ENCODE measurements at places on chromosomes 13 and 19. TPM values are rescaled to one million over a fixed set of nuclear protein-coding genes. Genes with fewer than 3 reads are reported as not detected.

HSD17B14 gene
- total RNA-seq = 5.0 TPM

DNA sequence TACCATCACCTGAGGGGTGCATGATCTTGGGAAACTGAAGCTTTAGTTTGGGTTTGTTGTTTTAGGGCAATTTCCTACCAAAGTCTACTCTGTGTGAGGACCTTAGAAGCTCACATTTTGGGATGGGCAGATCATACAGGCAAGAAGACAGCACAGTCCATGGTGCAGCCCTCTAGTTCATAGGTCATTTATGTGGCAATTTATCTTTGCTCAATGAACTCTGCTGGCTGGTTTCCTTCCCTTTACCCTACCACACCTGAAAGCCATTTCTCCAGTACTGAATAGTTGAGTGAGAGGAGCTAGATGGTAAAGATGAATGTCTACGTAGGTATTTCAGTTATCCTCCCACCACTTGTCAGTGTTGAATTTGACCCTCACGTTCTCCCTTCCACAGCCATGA lies 87.5 kb upstream of the KLF12 start:
- no peaks in the 10 kb centered on the region for H3K36me3 ChIP-seq
- H3K4me3 ChIP-seq = no peak overlapping the region
- no peaks in the 10 kb centered on the region for H3K4me1 ChIP-seq
- H3K27me3 ChIP-seq = no peaks in the 10 kb centered on the region
- DNase-seq = no peak

DNA sequence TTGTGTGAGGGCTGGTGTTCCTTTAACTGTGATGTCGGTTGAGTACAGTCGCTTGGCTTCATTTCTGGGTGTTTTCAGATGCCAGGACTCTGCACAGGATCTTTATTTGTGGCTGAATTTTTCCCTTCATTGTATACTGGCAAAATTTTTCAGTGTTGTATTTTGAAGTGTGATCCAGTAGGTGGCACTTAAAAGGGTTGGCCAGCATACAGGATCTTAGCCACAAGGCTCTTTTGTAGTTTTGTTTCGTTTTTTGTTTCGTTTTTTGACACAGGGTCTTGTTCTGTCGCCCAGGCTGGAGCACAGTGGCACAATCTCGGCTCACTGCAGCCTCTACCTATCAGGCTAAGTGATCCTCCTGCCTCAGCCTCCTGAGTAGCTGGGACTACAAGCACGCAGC lies 8.7 kb downstream of the FCAR start:
- DNase-seq = no peak
- H3K36me3 ChIP-seq = no peaks in the 10 kb centered on the region
- no peaks in the 10 kb centered on the region for H3K27me3 ChIP-seq
- H3K4me1 ChIP-seq = peaks cover 7% of the 10 kb centered on the region

DNA sequence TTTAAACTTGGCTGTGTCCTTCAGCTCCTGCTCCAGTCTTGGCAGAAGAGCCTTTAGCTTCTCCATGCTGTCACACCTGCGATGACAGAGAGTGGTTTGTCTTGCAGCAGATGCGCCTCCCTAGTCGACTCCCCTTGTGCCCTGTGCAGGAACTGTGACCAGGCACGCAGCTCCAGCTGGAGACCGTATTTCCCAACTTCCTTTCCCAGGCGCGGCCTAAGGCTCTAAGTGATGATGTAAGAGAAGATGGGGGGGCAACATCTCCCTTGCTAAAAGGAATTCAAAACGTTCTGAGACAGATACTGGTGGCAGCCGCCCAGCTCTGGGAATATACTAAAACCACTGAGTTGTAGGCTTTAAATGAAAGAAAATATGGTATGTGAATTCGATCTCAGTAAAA lies 16.3 kb downstream of the DCUN1D2 start:
- H3K27ac ChIP-seq = no peak overlapping the region
- no peak overlapping the region for H3K4me3 ChIP-seq
- H3K36me3 ChIP-seq = peaks cover 39% of the 10 kb centered on the region
- peaks cover 2% of the 10 kb centered on the region for H3K4me1 ChIP-seq

KIR2DL1 gene
- not detected for total RNA-seq

DNA sequence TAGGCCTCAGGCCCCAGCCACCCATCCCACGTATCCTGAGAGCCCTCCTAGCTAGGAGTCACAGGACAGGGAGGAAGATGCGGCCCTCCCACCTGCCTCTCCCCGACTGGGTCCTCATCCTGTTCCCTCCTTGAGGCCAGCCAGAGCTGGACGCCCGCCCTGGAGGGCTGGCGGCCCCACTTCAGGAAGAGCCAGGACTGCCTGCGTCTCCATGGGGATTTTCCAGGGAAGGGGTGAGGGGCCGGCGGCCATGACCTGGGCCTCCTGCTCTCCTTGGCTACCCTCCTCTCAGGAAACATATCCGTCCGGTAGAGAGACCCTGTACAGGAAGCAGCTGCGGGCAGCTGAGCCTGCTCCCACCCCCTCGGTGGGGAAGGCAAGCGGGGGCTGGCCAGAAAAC lies 11.3 kb upstream of the PRKD2 start:
- peaks cover 15% of the 10 kb centered on the region for H3K36me3 ChIP-seq
- no peaks in the 10 kb centered on the region for H3K27me3 ChIP-seq
- no peak for DNase-seq
- no peak overlapping the region for H3K4me3 ChIP-seq
- no peaks in the 10 kb centered on the region for H3K4me1 ChIP-seq

KIR3DL1 gene
- total RNA-seq = not detected

ZNF649 gene
- 75.5 TPM for total RNA-seq

GRCh38 chr19:7788178-7788932 lies 25.3 kb downstream of the CLEC4M start:
- no peaks in the 10 kb centered on the region for H3K36me3 ChIP-seq
- H3K4me1 ChIP-seq = peaks cover 3% of the 10 kb centered on the region
- H3K27me3 ChIP-seq = peaks cover 56% of the 10 kb centered on the region
- no peak overlapping the region for H3K27ac ChIP-seq
- peak; percentile 59 for DNase-seq
- peak overlapping the region; percentile 75 for H3K4me3 ChIP-seq

DNA sequence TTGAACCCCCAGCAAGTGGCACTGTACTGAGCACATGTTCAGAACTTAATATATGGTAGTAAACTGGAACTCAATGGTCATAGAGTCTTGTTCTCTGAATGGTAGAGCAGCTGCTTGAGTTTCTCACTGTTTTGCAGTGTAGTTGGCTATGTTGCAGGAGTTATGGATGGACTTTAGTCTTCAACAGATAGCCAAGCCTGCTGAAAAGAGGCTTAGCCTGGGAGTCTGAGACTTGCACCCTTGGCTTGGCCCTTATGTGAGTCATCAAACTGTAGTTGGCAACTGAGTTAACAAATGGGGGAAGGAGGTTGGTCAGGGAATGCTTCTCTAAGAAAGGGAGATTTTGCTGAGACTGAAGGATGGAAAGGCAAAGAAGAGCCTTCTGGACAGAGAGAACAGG lies 62.5 kb downstream of the C13orf42 start:
- H3K36me3 ChIP-seq = no peaks in the 10 kb centered on the region
- DNase-seq = no peak
- no peaks in the 10 kb centered on the region for H3K4me1 ChIP-seq
- no peak overlapping the region for H3K4me3 ChIP-seq
- no peak overlapping the region for H3K27ac ChIP-seq
- H3K27me3 ChIP-seq = no peaks in the 10 kb centered on the region

DNA sequence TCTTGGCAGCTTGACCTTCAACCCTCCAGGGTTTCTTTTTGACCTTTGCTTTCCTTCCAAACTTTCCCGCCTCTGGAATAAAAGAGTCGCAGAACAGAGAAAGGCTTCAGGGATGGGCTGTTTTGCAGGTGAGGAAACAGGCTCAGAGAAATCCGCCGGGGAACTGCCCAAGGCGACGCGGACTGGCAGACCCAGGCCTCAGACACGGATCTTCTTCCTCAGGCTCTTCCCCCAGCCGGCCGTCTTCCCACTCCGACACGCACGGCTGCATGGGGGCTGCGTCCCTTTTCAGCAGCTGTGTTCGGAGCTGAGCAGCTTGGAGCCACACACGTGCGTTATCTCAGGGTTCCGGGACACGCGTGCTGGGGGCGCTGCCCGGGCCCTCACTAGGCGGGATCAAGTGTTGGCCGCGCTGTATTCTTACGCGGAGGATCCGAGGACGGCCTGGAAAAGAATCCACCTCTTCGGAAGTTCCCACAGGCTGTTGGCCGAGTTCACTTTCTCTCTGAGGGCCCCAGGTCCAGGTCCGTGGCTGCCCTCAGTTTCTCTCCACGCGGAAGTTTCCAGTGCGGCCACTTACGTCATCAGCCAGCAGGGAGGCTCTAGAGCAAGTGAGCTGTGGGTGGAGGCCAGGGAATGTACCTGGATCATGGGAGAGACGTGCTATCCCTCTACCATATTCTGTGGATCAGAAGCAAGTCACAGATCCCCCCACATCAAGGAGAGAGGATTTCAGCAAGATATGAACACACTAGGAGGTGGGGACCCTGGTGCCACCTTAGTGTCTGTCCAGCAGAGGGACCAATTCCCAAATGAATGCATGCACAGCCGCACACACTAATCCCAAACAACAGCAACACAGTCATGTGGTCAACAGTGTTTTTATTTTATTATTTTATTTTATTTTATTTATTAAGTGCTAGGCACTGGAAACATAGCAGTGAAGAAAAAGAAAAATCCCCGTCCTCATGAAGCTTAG lies 100.4 kb downstream of the ING1 start:
- H3K27ac ChIP-seq = no peak overlapping the region
- peaks cover 28% of the 10 kb centered on the region for H3K4me1 ChIP-seq
- no peak for DNase-seq
- H3K36me3 ChIP-seq = no peaks in the 10 kb centered on the region

Measured in GM23338 (cell line).